Stimulated activated CD4-positive, alpha-beta T cell treated with anti-CD3 and anti-CD28 coated beads, Interleukin-2, amount 100 ng/mL, for 4 hours (primary cell): ENCODE measurements at places on chromosomes 3 and 15.

- DNase-seq = no peak
These were observed 44.2 kb downstream of the SGO1 start for GRCh38 chr3:20141851-20142250.

- DNase-seq = no peak
These were observed 49.7 kb upstream of the SKIL start for GRCh38 chr3:170307671-170308405.

GRCh38 chr3:134663721-134664456, 13.1 kb upstream of the KY start:
- DNase-seq = no peak

DNA sequence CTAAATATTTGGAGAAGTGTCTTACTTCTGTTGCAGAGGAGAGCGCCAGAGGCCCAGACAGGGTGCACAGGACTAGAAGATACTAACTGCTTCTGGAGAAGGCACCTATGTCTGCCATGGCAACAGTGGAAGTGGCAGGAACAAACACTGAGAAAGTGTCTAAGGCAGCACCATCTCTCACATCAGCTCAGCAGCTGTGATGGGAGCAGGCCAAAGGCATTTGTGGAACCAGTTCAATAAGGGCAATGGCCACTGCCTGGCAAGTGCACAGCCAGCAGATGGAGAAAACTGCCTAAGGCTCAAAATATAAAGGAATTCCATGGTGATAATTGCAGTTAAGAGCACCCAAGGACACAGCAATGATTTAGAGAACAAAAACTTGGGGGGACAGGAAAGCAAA, 563.0 kb upstream of the CCDC54 start:
- DNase-seq = no peak

- peak; percentile 46 for DNase-seq
These were observed 82.6 kb upstream of the GCNT3 start for GRCh38 chr15:59528961-59529402.

DNA sequence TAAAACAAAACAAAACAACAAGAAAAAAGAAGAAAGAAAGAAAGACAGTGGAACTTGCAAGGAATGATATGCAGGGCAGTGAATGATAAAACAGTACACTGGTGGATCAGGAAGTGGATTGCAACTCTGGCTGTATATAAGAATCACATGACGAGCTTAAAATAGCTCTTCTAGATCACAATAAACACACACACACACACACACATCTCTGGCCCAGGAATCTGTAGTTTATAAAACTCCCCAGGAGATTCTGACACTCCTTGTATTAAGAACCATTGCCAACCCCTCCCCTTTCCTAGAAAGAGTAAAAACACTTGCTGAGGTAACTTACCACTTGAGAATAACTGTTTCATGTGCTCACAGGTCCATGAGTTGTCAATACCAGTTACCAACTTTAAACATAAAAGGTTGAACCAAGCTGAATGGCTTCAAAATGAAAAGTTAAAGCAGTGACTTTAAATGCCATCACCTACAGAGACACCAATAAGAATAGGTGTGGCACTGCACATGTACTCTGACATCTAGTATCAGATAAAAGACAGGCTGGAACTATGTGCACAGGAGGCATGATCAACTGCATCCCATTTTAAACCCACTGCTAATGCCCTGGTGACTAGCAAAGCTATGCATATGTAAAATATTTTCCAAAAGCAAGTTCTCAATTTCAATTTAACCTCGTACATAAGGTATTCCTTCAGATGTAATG, 3.9 kb downstream of the CPOX start:
- no peak for DNase-seq

DNA sequence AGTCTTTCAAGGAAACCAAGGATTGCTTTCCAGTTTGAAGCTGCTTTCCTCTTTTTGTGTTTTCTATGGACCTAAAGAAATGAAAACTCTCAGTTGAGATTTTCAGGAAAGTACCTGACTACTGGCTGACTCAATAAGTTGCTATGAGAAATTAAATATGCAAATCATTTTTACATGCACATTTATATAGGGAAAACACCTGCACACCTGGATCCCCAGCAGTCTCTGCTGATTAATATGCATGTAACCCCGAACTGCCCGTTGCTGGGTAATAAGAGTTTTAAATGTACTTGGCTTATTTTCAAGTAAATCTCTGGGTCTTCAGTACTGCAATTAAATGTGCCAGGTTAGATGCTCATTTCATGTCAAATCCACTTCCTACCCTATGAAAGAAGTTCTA, 77.2 kb downstream of the KBTBD8 start:
- DNase-seq = no peak

DNA sequence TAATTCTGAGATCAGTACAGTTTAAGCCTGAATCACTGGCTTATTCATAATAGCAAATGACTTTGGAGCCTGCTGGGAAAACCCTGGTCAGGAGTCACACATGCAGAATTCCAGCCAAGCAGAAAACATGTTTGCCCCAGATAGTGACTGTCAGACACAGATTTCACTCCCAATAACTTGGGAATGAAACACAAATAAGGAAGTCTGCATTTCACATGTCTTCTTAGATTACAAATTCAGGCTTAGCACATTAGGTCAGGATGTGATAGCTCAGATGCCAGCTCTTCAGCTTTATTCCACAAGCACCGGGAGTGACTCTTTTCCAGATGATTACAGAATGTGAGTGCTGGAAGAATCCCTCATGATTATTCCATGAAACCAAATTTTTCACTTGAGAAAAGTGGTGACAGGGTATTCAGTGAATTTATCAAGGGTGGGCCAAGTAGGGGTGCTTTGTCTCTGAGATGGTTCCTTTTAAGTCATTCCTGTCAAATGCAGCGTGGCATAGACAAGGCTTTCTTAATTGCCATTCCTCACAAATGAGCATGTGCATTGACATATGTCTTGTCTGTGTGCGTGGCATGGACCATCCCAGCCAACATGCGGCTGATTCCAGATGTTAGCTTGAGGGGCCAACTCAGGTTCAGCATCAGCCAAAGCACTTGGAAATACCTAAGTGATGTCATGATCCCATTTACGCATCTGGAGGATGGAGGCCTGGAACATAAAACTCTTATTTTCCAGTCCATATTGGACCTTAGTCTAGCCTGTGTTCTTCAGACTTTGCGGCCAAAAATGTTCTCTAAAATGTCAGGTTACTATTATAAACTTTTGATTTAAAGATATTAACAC, 191.0 kb downstream of the EPHB1 start:
- DNase-seq = no peak

- DNase-seq = no peak
These were observed 35.9 kb downstream of the NTRK3 start for GRCh38 chr15:88220443-88221335.

- DNase-seq = no peak
These were observed 87.3 kb downstream of the TFG start for GRCh38 chr3:100796556-100796955.

- no peak for DNase-seq
These were observed 1.0 kb upstream of the IFRD2 start for GRCh38 chr3:50293079-50293801.

GRCh38 chr15:35929740-35930444, 383.9 kb upstream of the DPH6 start:
- DNase-seq = no peak

GRCh38 chr15:89197503-89197971, 23.8 kb downstream of the RLBP1 start:
- no peak for DNase-seq

- DNase-seq = no peak
These were observed 62.1 kb downstream of the NUP210 start for GRCh38 chr3:13358051-13358450.

DNA sequence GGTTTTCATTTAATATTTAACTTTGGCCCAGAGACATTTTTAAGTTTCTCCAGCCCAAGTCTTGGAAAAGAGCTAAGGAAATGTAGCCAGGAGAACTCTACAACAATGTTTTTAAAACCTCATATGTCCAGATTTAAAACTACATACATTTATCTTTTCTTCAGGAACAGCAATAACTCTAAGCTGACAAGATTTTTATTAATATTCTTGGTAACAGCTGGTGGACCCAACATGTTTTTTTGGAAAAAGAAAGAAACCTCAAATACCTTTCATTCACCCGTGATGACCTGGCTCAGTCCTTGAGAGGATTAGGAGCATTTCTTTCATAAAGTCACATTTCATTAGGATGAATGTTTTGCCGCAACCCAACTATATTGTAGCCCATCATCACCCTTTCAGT, 50.4 kb upstream of the CMSS1 start:
- no peak for DNase-seq

DNA sequence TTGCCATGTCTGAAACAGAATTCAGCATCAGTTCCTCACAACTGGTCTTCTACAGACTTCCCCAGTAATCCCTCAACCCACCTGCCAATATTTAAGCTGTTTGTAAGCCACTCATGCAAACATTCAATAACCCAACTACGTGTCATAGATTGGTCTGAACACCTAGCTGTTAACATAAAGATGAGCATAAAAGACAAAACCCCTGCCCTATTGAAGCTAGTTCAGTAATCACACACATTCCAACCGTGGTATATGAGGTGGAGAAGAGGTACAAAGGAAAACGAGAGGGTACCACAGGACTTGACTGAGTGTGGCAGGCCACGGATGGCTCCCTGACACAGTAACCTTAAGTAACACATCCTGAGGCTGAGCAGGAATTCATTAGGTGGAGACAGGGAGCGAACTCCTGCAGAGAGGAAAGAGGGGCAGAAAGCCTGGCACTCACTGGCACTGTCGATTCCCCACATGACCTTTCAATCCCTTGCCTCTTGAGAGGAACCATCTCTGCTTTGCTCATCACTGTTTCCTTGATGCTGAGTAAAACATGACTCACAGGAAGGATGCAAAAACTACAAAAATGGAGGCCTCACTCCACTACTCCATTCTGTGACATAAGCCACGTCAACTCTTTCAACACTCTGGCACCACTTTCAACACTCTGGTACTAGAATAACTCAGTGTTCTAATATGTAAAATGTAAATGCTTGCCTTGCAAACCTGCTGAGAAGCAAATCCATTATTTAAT, 31.3 kb downstream of the RPN1 start:
- peak; percentile 10 for DNase-seq

- DNase-seq = no peak
These were observed 523.4 kb downstream of the CADM2 start for GRCh38 chr3:85482213-85482490.

- no peak for DNase-seq
These were observed 41.2 kb downstream of the OIP5 start for GRCh38 chr15:41291065-41291631.

DNA sequence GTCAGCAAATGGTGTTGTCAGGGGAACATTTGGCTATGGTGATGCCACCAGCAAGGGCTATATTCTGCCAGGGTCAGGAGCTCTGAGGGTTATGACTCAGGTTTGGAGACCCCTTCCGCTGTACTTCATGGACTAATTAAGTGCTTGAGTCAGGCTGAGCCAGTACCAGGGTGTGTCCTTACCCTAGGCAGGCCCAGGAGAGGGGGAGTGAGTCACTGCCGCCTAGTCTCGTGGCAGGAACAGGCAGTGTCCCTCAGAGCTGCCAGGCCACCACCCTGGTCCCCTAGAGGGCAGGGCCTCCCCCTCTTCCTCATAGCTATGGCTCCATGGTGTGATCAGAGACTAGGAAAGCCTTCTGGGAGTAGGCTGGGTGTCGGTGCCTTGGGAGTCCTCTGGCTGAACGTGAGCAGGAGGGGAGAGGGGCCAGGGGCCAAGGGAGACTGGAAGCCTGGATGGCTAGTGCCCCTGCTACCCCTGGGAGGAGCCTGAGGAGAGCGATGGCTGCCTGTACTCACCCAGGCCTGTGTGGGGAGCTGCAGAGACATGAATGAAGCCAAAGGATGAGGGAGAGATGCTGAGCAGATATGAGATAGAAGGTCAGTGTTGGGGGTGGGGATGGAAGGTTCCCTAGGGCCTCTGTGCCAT, 10.6 kb downstream of the MAPKAPK3 start:
- no peak for DNase-seq

GRCh38 chr3:148175214-148175613, 522.5 kb upstream of the AGTR1 start:
- DNase-seq = no peak

GRCh38 chr3:168161696-168162095, 66.0 kb upstream of the GOLIM4 start:
- no peak for DNase-seq

- DNase-seq = no peak
These were observed 34.5 kb downstream of the CCDC54 start for GRCh38 chr3:107411779-107412178.

DNA sequence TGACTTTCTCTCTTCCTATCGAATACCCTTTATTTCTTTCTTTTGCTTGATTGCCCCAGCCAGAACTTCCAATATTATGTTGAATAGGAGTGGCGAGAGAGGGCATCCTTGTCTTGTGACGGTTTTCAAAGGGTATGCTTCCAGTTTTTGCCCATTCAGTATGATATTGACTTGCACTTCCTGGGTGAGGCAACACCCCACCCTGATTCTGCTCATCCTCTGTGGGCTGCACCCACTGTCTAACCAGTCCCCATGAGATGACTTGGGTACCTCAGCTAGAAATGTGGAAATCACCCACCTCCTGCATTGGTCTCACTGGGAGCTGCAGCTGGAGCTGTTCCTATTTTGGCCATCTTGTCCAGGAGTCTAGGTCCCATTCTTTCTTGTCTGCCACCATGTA, 44.8 kb upstream of the KCNH8 start:
- no peak for DNase-seq

DNA sequence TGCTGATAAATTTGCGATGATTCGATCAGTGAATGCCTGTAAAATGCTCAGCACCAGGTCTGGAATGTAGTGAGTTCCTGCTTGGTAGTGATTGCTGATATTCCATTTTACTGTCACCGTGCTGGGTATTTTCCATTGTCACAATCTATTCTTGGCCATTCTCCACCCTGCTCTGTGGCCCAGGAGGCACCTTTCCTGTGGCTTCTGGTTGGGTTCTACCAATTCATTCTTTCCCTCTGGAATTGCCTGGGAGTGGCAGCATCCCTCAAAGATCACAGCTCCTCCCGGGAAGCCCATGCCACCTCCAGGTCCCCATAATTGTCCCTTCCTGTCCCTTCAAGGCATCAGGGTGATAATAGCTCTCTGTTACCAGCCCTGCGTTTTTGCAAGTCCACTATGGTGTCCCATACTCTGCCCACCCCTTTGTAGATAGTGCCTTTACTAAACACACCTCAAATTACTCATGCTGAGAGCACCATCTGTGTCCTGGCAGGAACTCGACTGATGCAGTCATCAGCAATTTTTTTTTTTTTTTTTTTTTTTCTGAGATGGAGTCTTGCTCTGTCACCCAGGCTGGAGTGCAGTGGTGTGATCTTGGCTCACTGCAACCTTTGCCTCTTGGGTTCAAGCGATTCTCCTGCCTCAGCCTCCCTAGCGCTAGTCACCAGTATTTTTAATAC, 177.8 kb upstream of the PROK2 start:
- no peak for DNase-seq

DNA sequence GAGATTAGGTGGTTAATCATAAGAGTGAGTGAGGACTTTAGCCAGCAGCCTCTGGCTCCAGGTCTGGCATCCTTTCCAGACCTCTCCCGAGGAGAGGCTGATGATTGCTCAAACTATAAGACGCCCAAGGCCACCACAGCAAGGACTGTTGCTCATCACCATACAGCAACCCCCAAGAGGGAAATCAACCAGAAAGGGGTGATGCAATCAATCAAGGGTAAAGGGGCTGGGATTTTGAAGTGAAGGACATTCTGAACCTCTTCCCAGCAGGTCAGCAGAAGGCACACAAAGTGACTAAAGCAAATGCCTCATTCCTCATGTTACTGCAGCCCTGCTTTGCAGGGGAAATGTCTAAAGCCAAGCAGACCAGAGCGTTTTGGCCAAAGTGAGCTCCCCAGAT, 247.3 kb upstream of the IGF1R start:
- no peak for DNase-seq
